NCI-H524 (cell line): ENCODE measurements at places on chromosomes 13 and 19.

DNA sequence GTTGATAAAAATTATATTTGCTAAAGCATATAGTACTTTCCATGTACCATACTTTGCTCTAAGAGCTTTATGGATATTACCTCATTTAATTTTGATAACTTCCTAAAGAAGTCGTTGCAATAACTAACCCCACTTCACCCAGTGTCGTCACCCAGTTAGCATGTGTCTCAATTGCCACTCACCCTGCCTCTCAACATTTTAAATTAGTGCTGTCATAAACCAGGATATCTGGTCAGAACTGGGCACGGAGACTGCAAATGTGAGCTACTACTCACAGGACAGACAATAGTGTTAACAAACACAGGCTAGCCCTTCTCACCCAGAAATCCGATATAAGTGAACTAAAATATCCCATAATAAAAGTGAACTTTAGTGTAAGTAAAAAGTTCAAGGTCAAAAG lies 430.6 kb downstream of the KLF12 start:
- DNase-seq: no peak

DNA sequence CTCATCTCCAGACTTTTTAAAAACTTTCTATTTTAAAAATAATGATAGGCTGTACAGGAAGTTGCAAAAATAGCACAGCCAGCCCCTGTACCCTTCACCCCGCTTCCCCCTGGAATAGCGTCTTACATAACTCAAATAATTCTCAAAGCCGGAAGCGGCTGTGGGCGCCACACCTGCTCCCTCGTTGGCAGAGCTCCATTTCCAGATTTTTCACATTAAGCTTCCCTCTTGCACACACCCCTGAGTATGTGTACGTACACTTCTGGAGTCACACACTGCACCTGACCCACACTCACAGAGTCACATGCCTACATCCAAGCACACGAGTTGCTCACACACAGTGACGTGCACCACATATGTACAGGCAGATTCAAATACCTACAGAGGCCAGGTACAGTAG lies 24.9 kb upstream of the DPP9 start:
- DNase-seq: no peak

GRCh38 chr19:41928221-41928683 lies at the start of gene ERFL:
Gene ERFL (minus strand): TSS chr19:41928449. CDS start chr19:41912919, 15,530 bp downstream.
- peak; percentile 27 for DNase-seq

- no peak for DNase-seq
Observed at GRCh38 chr13:66560991-66561390, 669.1 kb downstream of the PCDH9 start.
